Uterus (tissue), 4 donors: ENCODE measurements at places on chromosomes 16 and 17. TPM values are rescaled to one million over a fixed set of nuclear protein-coding genes. Genes with fewer than 3 reads are reported as not detected.

FAM222B gene
- total RNA-seq = 3.3 TPM

ABCA10 gene
- 16.9 TPM for total RNA-seq

COASY gene
- total RNA-seq = 17.1 TPM

EXOC3L1 gene
- 5.1 TPM for total RNA-seq

EME1 gene
- total RNA-seq = not detected

SLC4A1 gene
- not detected for total RNA-seq

GRCh38 chr16:74226338-74226954 lies 70.2 kb upstream of the PSMD7 start:
- H3K27me3 ChIP-seq = no peaks in the 10 kb centered on the region
- H3K4me3 ChIP-seq = no peak overlapping the region
- no peaks in the 10 kb centered on the region for H3K36me3 ChIP-seq

DNA sequence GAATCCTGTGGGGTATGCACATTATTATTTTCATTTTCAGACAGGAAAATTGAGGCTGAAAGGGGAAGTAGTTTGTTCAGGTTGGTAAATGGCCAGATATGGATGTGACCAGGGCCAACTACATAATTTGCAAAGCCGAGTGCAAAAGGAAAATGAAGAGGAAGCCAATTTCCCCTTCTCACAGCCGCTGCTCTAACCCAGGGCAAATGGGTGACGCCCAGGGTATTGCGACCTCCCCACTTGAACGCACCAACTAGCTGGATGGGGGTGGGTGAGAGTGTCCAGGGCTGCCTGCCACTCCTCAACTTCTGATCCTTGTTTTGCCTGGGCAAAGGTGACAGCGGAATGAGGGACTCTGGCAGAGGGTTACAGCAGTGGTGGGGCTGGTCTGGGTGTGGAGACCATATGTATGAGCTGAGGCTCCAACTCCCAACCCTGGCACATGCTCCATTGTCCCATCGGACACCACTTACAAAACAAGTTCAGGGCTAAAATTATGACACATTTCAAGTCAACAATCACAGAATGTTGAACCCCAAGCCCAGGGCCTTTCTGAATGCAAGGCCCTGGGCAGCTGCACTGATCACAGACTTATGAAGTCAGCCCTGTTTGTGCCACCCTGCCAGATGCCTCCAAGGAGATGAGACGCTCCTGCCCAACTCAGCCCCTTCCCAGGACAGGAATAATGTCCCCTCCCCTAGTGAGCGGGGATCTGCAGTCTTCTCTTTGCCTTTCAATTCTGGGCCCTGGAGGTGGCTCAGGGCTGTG lies 1.7 kb downstream of the ANKRD40CL start:
- no peaks in the 10 kb centered on the region for H3K4me1 ChIP-seq
- H3K27me3 ChIP-seq = no peaks in the 10 kb centered on the region

- no peak overlapping the region for H3K27ac ChIP-seq
- no peaks in the 10 kb centered on the region for H3K4me1 ChIP-seq
- no peaks in the 10 kb centered on the region for H3K36me3 ChIP-seq
- H3K27me3 ChIP-seq = no peaks in the 10 kb centered on the region
Measured at GRCh38 chr17:68422821-68423220, 34.5 kb downstream of the WIPI1 start.

DNA sequence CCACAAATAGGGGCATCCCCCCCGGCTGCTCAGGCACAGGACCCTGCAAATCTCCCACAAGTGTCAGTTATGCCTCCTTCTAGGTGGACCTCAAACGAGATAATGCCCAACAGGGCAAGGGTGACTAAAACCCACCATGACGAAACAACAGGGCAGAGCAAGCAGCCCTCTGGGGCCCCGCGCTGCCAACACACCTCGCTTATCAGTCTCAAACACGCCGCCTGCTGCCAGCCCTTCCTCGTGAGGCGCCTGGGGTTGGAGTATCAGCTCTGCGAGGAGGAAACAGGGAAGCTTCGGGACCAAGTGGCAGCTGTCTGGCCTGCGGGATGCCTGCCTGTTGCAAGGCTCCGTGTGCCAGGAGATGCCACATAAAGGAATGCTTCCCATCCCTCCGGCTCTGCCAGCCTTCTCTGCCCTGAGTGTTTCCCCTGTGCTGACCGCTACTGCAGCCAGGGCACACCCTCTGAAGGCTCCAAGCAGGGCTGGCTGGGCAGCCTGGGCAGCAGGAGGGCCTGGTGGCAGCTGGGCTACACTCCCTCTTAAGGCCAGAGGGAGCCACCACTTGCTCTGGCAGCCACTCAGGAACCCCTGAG lies 2.5 kb downstream of the SMIM5 start:
- H3K36me3 ChIP-seq = no peaks in the 10 kb centered on the region
- DNase-seq = peak; percentile 15
- H3K4me1 ChIP-seq = peaks cover 9% of the 10 kb centered on the region
- no peak overlapping the region for H3K27ac ChIP-seq
- H3K4me3 ChIP-seq = no peak overlapping the region

GRCh38 chr16:84453061-84453752 lies 51.3 kb downstream of the MEAK7 start:
- no peaks in the 10 kb centered on the region for H3K27me3 ChIP-seq
- no peak for DNase-seq
- no peak overlapping the region for H3K27ac ChIP-seq
- no peaks in the 10 kb centered on the region for H3K36me3 ChIP-seq
- no peaks in the 10 kb centered on the region for H3K4me1 ChIP-seq

DNA sequence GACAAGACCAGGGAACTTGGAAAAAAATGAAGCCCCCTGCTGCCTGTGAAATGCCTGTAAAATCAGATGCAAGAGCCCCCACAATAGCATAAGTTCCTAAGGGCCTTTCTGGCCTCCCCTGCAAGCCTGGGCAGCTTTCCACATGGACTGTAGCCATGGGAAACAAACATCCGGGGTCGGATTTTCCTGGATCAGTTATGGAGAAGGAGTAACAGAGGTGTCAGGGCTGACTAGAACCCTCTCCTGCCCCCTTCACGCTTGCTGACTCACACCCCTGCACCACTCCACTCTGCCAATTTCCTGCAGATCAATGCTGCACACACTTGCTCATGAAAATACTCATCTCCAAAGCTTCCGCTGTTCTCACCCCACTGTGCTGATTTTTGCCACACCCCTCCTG lies 258.6 kb downstream of the CBLN1 start:
- H3K27ac ChIP-seq = no peak overlapping the region
- H3K27me3 ChIP-seq = no peaks in the 10 kb centered on the region
- DNase-seq = no peak
- no peaks in the 10 kb centered on the region for H3K36me3 ChIP-seq
- H3K4me3 ChIP-seq = no peak overlapping the region
- H3K4me1 ChIP-seq = no peaks in the 10 kb centered on the region
